ENCODE measurements at places on chromosomes 7 and 10.

GRCh38 chr10:52801947-52802346, 29.4 kb upstream of the MBL2 start:
- DNase-seq = no peak

DNA sequence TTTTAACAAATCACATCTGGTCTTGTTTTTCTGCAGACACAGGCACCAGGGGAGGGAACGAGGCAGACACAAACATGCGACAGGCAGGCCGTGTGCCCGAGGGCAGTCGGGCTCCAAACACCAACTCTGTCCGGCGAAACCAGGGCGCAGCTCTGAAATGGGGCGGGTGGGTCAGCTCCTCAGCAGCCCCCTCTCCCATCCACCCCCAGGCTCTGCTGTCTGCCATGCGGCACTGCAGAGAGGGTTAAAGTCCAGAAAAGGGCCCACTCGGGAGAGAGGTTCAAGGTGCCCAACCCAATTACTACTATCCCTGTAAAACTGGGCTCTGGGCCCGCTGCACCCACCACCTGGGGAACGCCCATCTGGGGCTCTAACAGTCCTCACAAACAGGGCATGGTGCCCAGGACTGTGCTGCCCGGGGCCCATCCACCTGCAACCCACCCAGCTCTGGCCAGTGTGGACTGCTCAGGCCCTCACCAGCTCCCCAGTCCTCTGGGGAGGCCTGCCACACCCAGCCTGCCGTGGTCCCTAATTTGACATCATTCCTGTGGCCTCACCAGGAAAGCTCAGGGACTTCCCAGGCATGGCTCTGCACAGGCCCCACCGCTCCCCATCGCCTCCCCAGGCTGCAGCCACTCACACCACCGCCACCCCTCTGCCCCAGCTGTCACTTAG, 18.7 kb downstream of the YKT6 start:
- DNase-seq = peak; percentile 51

GRCh38 chr7:105578496-105578895, 2.8 kb downstream of the EFCAB10 start:
- DNase-seq = no peak

DNA sequence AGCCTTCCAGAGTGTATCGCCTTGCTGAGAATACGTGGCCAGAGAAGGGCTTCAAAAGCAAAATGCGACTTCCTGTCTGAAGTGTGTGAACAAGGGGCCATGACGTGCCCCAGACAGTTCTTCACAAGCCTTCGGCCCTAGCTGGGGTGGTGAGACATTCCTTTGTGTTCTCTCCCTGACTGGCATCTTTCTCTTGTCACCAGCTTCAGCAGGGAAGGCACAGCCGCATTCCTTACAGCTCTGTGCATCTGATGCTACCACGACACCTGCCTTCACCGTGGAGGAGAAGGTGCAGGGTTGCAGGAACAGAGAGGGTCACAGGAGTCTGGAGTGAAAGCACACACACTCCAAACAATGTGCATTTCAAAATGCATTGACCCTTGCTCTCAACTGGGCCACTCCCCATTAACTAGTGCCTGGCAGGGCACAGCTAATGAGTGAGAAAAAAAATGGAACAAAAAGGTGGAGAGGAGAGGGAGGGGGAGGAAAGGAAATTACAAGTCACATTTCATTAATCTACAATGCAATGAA, 93.4 kb downstream of the GPR26 start:
- no peak for DNase-seq
